Psoas muscle (tissue), 8 donors: ENCODE measurements at places on chromosomes 7 and 10.
A peak's percentile ranks its signal among the peaks of the same experiment; 100 is the strongest.

GRCh38 chr10:117159390-117159789 is 21.3 kb upstream of the VAX1 start:
- H3K36me3 ChIP-seq, result no peaks in the 10 kb centered on the region
- no peak for DNase-seq
- no peak overlapping the region for H3K27ac ChIP-seq
- peaks cover 5% of the 10 kb centered on the region for H3K4me1 ChIP-seq
- H3K27me3 ChIP-seq, result peaks cover 29% of the 10 kb centered on the region
- H3K4me3 ChIP-seq, result no peak overlapping the region

GRCh38 chr7:158251061-158251965 is 336.3 kb downstream of the PTPRN2 start:
- H3K4me1 ChIP-seq, result no peaks in the 10 kb centered on the region
- H3K36me3 ChIP-seq, result no peaks in the 10 kb centered on the region
- DNase-seq, result no peak

GRCh38 chr7:100914208-100914878 is 18.7 kb upstream of the ACHE start:
- H3K4me1 ChIP-seq, result no peaks in the 10 kb centered on the region
- no peak overlapping the region for H3K4me3 ChIP-seq
- no peaks in the 10 kb centered on the region for H3K27me3 ChIP-seq
- H3K27ac ChIP-seq, result no peak overlapping the region
- DNase-seq, result no peak
- H3K36me3 ChIP-seq, result no peaks in the 10 kb centered on the region

GRCh38 chr10:71512761-71513539 is 116.2 kb downstream of the CDH23 start:
- H3K4me3 ChIP-seq, result no peak overlapping the region
- DNase-seq, result no peak
- H3K4me1 ChIP-seq, result no peaks in the 10 kb centered on the region
- no peak overlapping the region for H3K27ac ChIP-seq

- H3K4me1 ChIP-seq, result peaks cover 57% of the 10 kb centered on the region
- peak; percentile 74 for DNase-seq
- no peaks in the 10 kb centered on the region for H3K27me3 ChIP-seq
- H3K4me3 ChIP-seq, result peak overlapping the region; percentile 49
These were observed 119.4 kb downstream of the ST7 start for GRCh38 chr7:117072620-117073118.

DNA sequence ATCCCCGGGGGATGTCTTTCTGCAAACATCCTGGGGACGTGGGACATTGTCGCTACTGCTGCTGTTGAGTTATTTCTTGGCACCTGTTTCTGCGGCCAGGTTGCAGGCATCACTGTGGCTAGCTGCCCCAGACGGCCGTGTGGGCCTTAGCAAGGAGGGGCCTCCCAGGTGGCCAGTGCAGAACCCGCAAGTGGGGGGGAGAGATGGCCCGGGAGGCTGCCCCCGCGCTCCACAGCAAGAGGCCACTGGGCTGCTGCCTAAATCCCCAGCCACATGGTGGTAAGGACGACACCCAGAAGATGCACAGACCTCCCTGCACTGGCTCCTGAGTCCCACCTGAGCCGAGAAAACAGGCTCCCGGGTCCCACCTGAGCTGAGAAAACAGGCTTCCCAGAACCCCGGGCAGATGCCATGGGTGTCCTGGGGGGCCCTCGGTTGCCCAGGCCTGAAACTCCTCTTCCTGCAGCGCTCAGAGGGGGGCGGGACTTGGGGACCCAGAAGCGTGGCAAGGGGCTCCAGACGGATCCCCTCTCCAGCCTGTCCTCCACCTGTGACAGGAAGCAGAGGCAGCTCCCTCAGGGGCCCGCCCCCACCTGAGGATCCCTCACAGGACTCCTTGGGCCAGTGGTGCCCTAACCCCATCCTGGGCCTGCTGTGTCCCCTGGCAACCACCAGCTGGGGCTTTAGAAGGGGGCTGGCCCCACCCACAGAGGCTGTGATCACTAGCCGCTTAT is 952 bp upstream of the MAFK start:
- DNase-seq, result peak; percentile 28
- peak overlapping the region; percentile 78 for H3K4me3 ChIP-seq
- peaks cover 16% of the 10 kb centered on the region for H3K4me1 ChIP-seq
- no peaks in the 10 kb centered on the region for H3K36me3 ChIP-seq
- H3K27me3 ChIP-seq, result no peaks in the 10 kb centered on the region

DNA sequence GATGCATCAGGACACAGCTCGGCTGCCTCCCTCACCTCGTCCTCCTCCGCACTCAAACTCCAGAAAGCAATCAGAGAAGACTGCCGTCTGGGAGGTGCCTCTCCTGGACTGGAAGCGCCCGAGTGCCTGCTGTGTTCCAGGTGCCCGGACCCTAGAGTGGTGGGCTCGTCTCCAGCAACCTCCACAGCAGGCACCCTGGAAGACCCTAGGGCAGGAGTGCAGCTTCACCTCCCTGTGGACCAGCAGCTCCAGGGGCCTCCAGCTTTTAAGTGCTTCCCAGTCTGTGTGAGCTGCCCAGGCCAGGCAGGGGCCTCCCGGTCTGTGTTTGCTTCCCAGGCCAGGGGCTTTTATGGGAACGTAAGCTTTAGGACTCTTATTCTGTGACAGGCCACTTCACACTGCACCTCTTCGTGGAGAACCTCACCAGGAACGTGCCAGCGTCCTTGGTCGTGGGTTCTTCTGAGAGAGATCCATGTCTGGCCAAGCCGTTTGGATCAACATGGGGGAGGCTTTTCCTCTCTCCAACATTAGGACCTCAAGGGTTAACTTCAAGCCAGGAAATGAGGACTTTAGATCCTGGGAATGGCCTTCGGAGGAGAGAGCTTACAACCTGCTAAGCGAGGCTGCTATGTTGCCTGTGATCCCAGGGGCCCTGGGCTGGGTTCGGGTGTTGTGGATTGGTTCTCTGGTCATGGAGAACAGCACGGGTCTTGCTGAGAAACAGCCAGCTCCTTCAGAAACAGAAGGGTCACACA is 5.9 kb upstream of the PWWP2B start:
- DNase-seq, result no peak
- H3K36me3 ChIP-seq, result no peaks in the 10 kb centered on the region
- no peak overlapping the region for H3K27ac ChIP-seq
- H3K4me1 ChIP-seq, result peaks cover 12% of the 10 kb centered on the region
- H3K27me3 ChIP-seq, result no peaks in the 10 kb centered on the region
